IMR-90 (cell line): ENCODE measurements at places on chromosomes 7 and 10. TPM values are rescaled to one million over a fixed set of nuclear protein-coding genes. Genes with fewer than 3 reads are reported as not detected.

GRCh38 chr10:34081948-34082347 lies 733.1 kb downstream of the PARD3 start:
- DNase-seq: no peak

DNA sequence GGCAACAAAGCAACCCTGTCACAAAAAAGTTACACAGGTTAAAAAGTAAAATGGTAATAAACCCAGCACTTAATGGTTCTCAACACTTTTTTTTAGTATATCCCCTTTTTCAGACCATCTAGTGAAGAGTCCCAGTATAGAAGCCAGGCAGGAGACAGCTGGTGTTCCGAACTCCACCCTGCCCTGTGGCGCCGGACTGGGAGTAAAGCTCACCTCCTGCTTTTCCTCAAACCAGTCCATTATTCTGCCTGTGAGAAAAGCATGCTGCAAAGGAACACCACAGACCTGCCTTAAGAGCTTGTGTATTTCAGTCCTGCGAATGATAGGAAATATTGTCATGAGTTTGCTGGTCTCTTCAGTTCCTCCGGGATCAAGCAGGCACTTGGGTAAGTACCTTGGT lies 81.0 kb downstream of the EZH2 start:
- DNase-seq: no peak

GRCh38 chr7:1900847-1901246 lies 230.8 kb downstream of the ELFN1 start:
- no peak for DNase-seq

BAMBI gene
- 13.4 and 14.4 TPM in 2 replicates for polyA plus RNA-seq

DNA sequence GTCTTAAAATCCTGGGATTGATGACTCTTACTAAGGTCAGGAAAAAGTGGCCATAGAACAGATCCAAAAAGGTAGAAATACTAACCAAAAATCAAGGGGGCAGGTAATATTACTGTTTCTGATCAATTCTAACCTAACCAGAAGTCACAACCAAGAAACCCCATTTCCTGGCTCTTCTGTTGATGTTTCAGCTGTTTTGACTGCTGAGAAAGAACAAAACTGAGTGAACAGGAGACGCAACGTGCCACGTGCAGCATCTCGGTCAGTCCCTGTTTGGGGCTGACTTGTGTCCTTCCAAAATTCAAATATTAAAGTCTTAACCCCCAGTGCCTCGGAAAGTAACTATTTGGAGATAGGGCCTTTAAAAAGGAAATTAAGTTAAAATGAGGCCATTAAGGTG lies 56.8 kb downstream of the JAZF1 start:
- DNase-seq: no peak

SHTN1 gene
- 1.9 and 2.3 TPM in 2 replicates for polyA plus RNA-seq

- peak; percentile 51 for DNase-seq
Measured at GRCh38 chr10:3008518-3009195, 58.7 kb upstream of the PFKP start.

ASAH2 gene
- polyA plus RNA-seq: 0.31 and 0.77 TPM in 2 replicates

GRCh38 chr7:54689394-54690049 lies 69.5 kb downstream of the SEC61G start:
- no peak for DNase-seq

- no peak for DNase-seq
Measured at GRCh38 chr7:111164442-111164841, 73.5 kb downstream of the LRRN3 start.

DNA sequence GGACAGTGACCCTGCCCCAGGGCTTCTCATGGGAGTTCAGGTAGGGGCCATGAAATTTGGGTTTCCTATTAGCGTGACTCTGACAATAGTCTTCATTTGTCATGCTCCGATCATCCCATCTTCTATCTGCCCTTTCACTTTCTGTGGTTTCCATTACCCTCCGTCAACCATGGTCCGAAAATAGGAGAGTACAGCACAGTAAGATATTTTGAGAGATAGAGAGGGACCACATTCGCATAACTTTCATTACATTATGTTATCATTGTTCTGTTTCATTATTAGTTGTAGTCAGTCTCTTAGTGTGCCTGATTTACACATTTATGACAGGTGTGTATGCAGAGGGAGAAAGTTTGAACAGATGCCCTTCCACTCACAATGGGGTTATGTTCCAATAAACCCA lies 649.2 kb downstream of the SDK1 start:
- DNase-seq: no peak

- DNase-seq: peak; percentile 84
Measured at GRCh38 chr7:101017064-101017777, 2.7 kb upstream of the MUC17 start.

- DNase-seq: peak; percentile 75
Measured at GRCh38 chr7:33895025-33895804, 10.1 kb upstream of the BMPER start.

- no peak for DNase-seq
Measured at GRCh38 chr10:70605161-70605560, 2.6 kb upstream of the PRF1 start.

TMEM270 gene
- 0.17 TPM in 1 of 2 replicates, not detected in the other for polyA plus RNA-seq

GRCh38 chr10:69894156-69894555 lies 92.5 kb downstream of the COL13A1 start:
- DNase-seq: no peak

GRCh38 chr7:139897422-139898090 lies 68.5 kb downstream of the TBXAS1 start:
- DNase-seq: no peak

DNA sequence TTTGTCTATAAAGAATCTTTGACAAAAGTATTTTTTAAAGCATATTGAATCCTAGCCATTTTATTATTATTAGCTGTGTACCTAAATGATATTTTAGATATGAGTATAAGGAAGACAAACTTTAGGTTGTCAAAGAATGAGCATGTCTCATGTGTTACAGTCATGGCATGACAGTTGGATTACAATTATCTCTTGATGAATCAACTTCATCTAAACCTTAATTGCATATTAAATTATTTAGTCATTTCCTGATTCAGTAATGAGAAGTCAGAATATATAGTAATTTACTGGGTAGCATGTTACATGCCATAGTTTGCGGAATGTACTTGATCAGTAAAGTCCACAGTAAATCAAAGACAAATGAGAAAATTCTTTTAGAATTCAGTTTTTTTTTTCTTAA lies 59.2 kb downstream of the MAPK8 start:
- DNase-seq: peak; percentile 16

ENO4 gene
- polyA plus RNA-seq: 0.05 and 0.06 TPM in 2 replicates
